ENCODE measurements at places on chromosomes 3 and 15.

GRCh38 chr3:101383156-101383575 lies 62.8 kb upstream of the IMPG2 start:
- peak; percentile 35 for DNase-seq

GRCh38 chr3:168625477-168625876 lies 529.8 kb upstream of the GOLIM4 start:
- DNase-seq = no peak

- DNase-seq = peak; percentile 57
These were observed 21.0 kb downstream of the ZNF80 start for GRCh38 chr3:114216186-114216970.

DNA sequence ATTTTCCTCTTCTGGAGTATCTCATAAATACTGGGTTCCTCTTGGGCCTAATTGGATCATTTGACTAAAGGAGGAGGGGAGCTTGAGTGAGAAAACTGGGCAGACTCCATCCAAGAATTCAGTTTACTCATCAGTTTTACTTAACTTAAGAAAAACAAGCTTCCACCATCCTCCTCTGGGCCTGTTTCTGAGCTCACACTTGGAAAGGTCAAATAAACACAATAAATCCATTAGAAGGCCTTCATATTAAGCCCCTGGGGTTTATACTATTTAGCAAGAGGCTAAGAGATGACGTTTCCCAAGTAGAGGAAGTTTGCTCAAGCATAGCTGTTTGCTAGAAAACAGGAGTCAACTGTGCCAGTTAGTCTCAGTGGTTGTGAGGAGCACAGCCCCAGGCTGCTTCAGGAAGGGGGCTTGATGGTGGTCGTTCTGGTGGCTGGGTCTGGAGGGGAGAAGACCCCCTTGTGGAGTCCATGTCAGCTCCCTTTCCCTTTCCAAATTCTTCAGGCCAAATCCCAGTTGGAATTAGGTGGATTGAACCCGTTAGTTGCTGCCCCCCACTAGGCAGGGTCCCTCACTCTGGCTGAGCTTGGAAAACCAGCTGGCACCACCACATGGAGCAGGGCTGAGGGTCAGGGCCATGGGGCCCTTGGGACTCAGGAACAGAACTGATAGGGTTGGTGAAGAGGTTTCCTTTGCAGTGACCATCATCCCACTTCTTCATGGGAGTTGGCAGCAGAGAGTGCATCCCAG lies 64.8 kb downstream of the SPSB4 start:
- DNase-seq = no peak

DNA sequence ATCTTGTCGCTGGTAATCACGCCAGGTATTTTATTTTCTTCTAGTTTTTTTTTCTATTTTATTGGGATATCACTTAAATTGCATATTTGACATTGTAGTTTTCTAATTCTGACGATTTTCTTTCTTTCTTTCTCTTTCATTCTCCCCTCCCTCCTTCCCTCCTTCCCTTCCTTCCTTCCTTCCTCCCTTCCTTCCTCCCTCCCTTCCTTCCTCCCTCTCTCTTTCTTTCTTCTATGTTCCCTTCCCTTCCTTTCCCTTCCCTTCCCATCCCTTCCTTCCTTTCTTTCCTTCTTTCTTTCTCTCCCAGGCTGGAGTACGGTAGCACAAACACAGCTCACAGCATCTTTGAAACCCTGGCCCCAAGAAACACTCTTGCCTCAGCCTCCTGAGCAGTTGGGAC lies 100.6 kb upstream of the BCL6 start:
- no peak for DNase-seq

GRCh38 chr3:194265505-194265892 lies 85.6 kb downstream of the CPN2 start:
- peak; percentile 98 for DNase-seq

DNA sequence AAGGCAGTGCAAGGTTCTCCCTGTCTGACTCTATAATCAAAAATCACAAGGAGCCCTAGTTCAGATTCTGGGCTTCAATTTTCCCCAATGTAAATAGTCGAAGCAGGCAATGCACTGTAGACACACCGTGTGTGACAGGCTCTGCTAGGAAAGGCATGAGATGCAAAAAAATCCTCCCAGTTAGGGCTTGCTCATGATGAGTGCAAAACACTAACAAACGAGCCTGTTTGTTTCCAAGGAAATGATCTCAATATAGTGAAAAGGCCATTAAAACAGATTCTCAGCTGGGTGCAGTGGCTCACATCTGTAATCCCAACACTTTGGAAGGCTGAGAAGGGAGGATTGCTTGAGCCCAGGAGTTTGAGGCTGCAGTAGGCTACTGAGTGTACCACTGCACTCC lies 55.7 kb downstream of the UMPS start:
- no peak for DNase-seq

GRCh38 chr3:21979706-21980105 lies 228.7 kb upstream of the ZNF385D start:
- peak; percentile 56 for DNase-seq

DNA sequence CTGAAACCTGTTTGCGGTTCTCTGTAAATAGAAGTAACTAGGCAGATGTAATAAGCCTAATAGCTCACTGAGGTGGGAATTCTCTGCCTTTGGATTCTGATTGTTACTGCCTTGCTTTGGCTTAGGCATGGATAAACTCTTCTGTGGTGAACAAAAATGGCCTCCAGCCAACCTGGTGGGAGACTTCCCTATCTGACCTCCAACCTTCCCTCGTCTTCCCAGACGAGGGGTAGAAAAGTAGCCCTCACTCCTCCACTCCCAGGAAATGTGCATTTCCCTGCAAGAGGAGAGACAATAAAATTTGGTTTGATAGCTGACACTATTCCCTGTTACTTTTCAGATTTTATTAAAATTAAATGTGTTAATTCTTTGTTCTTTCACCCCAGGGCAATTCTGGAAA lies 606 bp upstream of the CD96 start:
- no peak for DNase-seq

DNA sequence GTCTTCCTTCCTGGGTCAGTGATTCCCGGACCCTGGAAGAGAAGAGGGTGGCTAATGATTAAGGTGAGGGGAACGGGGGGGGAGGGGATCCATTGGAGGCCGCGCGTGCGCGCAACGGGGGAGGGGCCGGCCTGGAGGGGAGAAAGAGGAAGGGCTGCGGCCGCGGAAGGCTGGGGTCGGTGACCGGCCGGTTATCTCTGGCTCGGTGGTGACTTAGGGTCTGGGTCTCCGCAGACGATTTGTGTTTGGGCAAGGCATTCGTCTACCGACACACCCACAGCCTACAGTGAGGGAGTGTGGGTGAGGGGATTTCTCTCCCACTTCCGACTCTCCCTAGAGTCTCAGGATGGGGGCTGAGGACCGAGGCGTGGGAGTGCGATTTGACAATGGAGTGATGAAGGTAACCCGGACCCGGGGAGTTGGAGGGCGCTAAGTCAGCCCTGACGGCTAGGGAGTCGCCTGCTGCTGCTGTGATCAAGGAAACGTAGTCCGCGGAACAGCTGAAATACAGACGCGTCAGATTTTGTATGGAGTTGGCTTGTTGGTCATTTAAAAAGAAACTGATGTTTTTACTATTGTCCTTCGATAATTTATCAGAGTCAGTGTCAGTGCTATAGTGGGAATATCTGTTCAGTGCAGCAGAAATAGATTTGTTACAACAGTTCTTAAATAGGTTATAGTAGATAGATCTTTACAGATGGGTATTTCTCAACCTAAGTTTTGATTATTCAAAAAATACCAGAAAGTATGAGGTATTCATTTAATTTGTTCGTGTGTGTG lies 733 bp downstream of the RNF111 start:
- no peak for DNase-seq

- no peak for DNase-seq
These were observed 142.7 kb upstream of the LINGO1 start for GRCh38 chr15:77775373-77775772.

DNA sequence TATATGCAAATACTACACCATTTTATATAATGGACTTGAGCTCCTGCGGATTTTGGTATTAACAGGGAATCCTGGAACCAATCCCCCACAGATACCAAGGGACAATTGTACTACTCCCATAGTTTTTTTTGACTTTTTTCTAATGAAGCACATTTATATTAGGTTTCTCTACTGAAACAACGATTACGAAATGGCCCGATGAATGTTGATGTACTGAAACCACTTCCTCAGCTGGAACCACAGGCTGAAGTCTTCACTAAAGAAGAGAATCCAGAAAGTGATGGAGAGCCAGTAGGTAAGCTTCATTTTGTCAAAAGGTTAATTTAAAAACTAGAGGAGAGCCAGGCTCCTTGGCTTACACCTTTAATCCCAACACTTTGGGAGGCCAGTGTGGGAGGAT lies 121.5 kb upstream of the LRRFIP2 start:
- no peak for DNase-seq

- DNase-seq = no peak
These were observed 57.1 kb downstream of the CHAC1 start for GRCh38 chr15:41010345-41010744.

GRCh38 chr3:156449710-156450574 lies 105.0 kb downstream of the SSR3 start:
- DNase-seq = no peak

GRCh38 chr15:75791337-75791713 lies 51.9 kb upstream of the UBE2Q2 start:
- no peak for DNase-seq

GRCh38 chr3:43505351-43505750 lies 116.5 kb downstream of the ANO10 start:
- DNase-seq = peak; percentile 27

DNA sequence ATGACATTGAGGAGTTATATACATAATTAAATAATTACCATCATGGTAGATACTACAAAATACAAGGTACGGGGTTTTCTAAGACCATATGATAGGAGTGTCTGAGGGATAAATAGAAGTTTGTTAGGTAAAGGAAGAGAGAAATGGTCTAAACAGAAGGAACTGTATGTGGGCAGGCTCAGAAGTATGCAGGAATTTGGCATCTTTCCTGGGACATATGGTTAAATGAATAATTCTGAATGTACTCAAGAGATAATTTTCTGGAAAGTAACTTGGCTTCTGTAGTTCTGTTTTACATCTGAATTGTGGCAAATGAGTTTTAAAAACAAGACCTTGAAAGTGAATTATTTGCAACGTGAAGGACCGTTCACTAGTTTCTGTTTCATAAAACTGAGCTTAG lies 17.5 kb downstream of the LMCD1 start:
- peak; percentile 73 for DNase-seq

DNA sequence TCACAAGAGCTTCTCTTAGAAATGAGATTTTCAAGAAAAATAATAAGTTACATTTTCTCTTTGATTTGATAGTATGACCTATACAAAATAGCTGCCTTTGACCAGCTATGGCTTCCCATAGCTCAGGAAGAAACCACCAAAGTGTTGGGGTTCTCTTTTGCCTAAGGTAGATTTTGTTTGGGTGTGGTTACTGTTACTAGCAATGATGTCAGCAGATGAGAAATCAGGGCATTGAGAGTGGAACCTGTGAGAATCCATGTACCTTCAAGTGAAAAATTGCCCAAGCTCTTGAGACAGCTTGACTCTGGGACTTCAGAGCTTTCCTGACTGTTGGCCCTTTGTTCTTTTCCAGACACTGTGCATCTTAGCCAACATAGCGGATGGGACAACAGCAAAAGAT lies 45.6 kb downstream of the NME9 start:
- DNase-seq = no peak

DNA sequence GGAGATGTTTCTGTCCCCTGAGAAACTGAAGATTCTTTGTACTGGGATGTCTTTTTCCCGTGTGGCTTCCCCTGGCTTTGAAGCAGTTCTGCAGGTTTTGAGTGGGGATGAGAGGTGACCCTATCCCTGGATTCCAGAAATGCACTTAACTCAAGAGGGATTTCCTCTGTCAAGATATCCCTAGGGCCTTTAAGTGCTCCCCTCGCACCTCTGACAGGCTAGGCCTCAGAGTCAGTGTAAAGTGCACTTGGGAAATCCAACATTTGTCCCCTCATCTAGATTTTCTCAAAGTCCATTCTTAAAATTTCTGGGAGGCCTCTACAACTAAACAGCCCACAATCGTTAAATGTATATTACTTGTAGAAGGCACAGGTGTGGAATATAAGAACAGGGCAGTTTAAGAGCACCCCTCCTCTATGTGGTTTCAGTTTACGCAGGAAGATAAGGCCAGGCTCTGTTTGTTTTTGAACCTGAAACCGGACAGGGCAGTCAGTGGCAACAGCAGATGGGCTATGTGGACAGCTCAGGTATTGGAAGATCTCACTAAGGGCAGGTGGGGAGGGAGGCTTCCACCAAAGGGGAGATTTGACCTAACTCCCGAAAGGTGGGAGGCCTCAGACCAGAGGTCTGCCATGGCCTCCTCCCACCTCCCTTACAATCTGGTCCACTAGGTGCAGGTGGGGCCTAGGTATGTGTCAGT lies 4.8 kb downstream of the C3orf52 start:
- no peak for DNase-seq

DNA sequence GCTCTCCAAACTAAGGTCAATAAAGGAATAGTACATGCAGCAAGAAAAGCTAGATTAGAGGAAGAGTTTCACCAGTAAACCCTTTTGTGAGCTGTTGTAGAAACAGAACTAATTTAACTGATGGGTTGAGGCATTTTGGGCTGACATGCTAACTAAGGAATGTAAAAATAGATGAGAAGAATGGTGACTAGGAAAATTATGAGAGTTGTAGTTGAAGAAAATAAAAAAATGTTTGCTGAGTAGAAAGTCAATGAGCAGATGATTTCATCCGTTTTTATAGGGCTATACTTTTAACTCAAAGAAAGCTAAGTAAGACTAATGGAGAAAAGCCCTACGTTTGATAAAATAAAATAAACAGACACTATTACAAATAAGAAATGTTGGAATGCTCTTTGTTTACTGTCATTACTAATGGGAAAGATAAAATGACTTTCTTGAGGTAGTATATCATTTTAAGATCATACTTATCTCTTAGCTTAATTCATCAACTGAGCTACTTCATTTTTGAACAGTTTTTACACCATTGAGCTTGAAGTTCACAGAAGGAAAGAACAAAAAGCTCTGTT lies 209.4 kb upstream of the DPH6 start:
- no peak for DNase-seq

DNA sequence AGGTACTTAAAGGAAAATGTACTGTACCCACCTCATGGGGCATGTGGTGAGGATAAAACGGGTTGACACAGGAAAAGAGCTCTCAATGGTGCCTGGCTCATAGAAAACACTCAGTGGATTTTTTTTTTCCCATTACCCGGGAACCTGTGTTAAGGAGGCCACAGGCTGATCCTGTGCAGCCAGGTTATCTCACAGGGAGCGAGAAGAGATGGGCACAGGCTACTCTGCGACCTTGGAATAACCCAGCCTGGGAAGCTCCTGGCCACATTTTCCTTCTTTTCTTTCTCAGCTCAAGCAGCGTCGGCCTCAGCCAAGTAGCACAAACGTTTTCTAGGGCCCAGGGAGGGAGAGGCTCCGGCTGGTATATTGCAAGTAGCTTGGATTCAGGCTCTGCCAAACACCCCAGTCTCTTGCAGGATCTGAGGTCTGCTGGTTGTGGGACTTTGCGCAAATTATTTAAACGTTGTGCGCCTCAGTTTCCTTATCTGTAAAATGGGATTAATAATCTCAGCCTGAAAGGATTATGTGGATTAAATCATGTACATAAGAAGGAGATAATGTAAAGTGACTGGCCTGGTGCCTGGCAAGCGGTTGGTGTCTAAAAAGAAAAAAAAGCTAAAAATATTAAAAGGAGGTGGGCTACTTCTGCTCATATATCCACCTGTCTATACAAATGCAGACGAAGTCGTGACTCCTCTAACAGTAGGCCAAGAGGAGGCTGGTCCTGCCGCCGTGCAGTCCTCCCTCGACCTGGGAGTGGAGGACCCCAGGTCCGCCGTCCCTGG lies 2.2 kb downstream of the FURIN start:
- no peak for DNase-seq
